ENCODE measurements at places on chromosomes 12 and 14.

- H3K4me3 ChIP-seq: no peak overlapping the region
- H3K4me1 ChIP-seq: no peaks in the 10 kb centered on the region
- peaks cover 100% of the 10 kb centered on the region for H3K36me3 ChIP-seq
- DNase-seq: no peak
- H3K27ac ChIP-seq: no peak overlapping the region
These were observed 52.2 kb downstream of the ATXN2 start for GRCh38 chr12:111546758-111547383.

DNA sequence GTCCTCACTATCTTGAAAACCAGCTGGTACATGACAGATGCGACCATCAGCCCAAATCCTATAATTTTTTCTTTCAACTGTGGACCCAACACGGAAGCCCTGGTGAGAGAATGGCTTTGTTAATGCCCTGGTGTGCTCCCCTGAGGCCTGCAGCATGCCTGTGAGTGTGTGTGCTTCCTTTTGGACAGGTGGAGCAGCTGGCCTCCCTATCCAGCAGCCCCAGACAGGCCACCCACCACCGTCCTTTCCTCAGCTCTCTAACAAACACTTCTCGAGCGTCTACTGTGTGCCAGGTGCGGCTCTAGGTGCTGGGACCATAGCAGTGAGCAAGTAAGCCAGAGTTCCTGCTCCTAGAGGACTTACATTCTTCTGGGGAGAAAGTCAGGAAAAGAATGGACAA, 78.9 kb upstream of the GZMB start:
- no peaks in the 10 kb centered on the region for H3K36me3 ChIP-seq
- H3K4me3 ChIP-seq: no peak overlapping the region
- H3K27ac ChIP-seq: no peak overlapping the region
- no peaks in the 10 kb centered on the region for H3K27me3 ChIP-seq
- H3K4me1 ChIP-seq: peaks cover 7% of the 10 kb centered on the region
- DNase-seq: no peak

DNA sequence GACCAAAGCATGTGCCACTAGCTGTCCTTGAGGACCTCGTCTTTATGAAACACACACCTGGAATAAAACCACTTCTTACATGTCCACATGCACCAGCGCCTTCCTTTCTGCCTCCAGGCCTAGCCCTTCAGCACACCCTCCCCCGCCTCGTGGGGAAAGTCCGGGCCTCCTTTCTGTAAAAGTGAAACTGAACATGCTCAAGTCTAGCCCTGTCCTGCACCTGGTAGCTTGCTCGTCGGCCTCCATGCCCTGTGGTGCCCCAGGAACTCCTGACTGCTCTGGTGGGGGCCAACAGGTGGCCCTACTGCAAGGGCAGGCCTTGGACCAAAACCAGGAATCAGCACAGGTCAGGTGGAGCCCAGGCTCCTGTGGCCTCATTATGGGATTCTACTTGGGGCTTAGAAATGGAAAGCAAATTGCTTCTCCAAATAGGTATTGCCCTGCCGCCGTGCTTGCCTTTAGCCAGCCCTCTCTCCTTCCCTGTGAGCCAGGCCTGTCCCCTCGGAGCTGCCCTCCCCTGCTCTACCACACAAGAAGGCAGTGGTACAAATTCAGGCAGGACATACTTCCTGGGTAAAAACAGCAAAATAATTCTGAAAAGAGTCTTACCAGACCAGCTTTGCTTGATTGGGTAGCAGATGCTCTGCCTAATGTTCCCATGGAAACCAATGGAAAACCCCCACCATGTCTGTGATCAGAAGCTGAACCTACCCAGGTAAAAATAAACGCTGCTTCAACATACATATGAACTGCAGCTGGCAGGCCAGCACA, 43.5 kb downstream of the ERH start:
- no peak overlapping the region for H3K4me3 ChIP-seq
- H3K27ac ChIP-seq: peak overlapping the region; percentile 64
- no peaks in the 10 kb centered on the region for H3K27me3 ChIP-seq
- peak; percentile 88 for DNase-seq
- H3K36me3 ChIP-seq: no peaks in the 10 kb centered on the region

DNA sequence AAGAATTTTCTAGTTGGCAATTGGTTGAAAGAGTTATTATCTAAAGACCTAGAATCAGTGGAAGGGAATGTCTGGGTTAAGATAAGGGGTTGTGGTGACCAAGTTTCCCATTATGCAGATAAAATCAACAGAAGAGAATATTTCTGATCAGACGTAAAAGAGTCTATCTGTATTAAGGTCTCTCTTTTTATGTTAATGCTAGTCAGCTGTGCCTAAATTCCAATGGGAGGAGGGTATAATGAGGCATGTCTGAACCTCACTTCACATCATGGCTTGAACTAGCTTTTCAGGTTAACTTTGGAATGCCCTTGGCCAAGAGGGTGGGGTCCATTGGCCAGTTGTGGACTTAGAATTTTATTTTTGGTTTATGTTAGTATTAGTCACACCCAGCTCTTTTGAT, 34.3 kb upstream of the CHST11 start:
- H3K27me3 ChIP-seq: no peaks in the 10 kb centered on the region
- no peaks in the 10 kb centered on the region for H3K4me1 ChIP-seq
- H3K4me3 ChIP-seq: no peak overlapping the region
- no peak overlapping the region for H3K27ac ChIP-seq

GRCh38 chr12:89732522-89732921, 23.9 kb upstream of the ATP2B1 start:
- no peaks in the 10 kb centered on the region for H3K36me3 ChIP-seq
- H3K4me1 ChIP-seq: peaks cover 3% of the 10 kb centered on the region
- no peak overlapping the region for H3K27ac ChIP-seq
- no peak for DNase-seq
- H3K4me3 ChIP-seq: no peak overlapping the region
- H3K27me3 ChIP-seq: no peaks in the 10 kb centered on the region

Data from spleen (tissue), 13 donors.